ENCODE measurements at places on chromosomes 3 and 15.

DNA sequence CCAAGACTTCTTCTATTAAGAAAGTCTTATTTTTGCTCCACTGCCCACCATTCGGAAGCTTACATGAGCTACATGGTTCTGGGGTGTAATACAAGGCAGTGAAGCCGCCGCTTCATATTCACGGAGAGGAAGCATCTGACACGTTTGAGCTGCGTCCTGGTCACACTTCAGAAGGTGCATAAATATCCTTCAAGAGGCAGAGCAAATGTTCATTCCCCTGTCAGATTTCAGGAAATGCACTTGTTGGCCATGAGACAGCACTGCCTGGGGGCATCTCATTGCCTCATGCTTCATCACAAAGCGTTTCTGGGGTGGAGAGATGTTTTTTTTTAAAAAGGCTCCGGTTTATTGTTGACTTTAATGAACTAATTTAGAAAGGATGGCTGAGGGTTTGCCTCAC lies 119.9 kb downstream of the CADPS start:
- no peak for DNase-seq

DNA sequence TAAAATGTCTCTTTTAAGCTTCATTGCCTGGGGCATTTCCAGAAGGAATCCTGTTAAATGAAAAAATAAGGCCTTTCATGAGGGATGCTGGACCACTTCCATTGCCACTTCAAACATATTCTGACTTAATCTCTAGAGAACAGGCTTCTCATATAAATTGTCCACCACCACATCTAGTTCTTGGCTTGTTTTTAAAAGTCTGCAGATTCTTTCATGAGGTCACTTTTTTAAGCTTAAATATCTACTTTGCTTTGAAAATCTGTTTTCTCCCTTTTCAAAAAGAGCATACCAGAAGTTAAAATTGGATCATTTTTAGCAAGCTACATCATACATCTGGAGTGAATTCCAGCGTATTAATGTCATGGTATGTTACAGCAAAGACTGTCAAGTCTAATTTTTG lies 131.6 kb downstream of the C3orf70 start:
- no peak for DNase-seq

GRCh38 chr3:185862920-185863319 lies 38.1 kb upstream of the IGF2BP2 start:
- no peak for DNase-seq

GRCh38 chr15:76153241-76154197 lies 93.7 kb downstream of the TMEM266 start:
- DNase-seq = no peak

DNA sequence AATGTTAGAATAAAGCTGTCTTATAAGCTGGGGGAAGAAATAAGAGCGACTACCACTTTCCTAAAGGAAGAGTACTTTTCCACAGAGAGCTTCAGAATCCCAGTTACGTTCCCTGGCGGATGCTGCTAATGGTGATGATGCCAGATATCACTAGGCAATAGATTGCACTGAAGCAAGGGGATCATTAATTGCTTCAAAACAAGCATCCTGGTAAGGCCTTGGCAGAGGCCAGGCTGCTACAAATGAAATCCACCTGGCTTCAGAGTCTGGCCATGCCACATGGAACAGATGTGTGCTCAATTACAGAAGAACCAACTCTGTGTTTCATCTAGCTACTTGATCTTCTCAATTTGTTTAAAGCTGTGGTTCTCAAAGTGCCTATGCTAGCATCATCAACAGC lies 129.2 kb upstream of the IL12A start:
- no peak for DNase-seq

GRCh38 chr3:196208942-196209695 lies 2.1 kb downstream of the ZDHHC19 start:
- no peak for DNase-seq

DNA sequence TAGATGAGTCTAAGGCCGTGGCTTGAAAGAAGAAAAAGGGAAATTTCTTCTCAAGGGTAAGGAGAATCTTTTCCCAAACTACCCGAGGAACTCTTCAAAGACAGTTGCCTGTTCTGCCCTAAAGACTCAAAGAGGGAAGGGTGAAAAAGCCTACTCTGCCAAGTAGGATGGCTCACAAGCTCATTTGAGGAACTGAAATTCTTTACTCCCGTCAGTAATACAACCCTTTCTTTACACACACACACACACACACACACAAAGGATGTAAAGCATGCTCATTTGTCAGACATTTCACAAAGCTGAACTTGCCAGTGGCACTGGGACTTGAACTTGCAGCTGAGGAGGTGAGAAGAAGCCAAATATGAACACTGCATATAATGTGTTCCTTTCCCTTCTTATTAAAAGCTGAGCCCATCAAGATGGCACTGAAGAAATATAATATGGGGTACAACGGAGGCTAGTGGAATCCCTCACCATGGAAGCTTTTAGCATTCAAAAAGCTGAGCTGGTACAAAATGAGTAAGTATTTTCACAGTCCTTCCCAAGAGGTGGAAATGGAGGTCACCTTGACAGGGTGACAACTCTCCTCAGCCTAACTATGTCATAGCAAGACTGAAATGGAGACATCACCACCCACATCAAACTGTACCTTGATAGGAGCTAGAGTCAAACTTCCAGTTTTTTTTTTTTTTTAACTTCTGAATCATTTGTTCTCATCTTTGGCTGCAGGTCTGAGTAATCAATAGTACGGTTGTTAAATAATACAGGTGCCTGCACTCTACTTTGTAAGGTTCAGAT lies 57.6 kb downstream of the TAFA4 start:
- no peak for DNase-seq

GRCh38 chr15:95853350-95853749 lies 477.1 kb upstream of the NR2F2 start:
- DNase-seq = no peak

GRCh38 chr3:98733053-98733811 lies 29.9 kb upstream of the ST3GAL6 start:
- peak; percentile 37 for DNase-seq

GRCh38 chr3:177552051-177552450 lies 354.8 kb upstream of the TBL1XR1 start:
- no peak for DNase-seq

GRCh38 chr15:58852347-58852746 lies 81.1 kb downstream of the SLTM start:
- DNase-seq = no peak

DNA sequence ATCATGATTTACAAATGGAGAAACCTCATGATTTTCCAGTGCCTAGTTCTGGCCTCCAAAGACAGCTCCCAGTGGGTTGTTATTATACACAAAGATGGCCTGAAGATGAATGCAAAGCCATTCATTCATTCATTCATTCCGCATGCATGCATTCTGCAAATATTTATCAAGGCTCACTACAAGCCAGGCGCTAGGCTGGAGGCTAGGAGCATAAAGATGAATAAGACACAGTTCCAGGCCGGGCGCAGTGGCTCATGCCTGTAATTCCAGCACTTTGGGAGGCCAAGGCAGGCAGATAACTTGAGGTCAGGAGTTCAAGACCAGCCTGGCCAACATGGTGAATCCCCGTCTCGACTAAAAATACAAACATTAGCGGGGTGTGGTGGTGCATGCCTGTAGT lies 2.4 kb upstream of the PSMD2 start:
- no peak for DNase-seq

- DNase-seq = no peak
Measured at GRCh38 chr3:65107174-65107573, 419.4 kb upstream of the ADAMTS9 start.

GRCh38 chr3:151226825-151227224 lies 23.8 kb upstream of the GPR171 start:
- DNase-seq = no peak

DNA sequence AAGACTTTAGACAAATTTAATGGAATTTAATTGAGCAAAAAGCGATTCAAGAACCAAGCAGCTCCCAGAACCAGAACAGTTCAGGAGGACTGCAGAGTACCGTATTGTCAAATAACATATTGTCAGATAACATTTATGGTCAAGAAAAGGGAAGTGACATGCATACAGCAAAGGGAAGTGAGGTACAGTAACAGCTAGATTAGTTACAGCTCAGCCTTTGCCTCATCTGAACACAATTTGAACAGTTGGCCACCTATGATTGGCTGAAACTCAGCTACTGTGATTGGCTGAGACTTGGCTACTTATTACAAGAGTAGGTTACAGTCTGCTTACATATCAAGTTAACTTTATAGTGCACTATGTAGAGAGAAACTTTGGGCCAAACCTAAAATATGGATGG lies 21.9 kb downstream of the ZFAND6 start:
- DNase-seq = no peak

DNA sequence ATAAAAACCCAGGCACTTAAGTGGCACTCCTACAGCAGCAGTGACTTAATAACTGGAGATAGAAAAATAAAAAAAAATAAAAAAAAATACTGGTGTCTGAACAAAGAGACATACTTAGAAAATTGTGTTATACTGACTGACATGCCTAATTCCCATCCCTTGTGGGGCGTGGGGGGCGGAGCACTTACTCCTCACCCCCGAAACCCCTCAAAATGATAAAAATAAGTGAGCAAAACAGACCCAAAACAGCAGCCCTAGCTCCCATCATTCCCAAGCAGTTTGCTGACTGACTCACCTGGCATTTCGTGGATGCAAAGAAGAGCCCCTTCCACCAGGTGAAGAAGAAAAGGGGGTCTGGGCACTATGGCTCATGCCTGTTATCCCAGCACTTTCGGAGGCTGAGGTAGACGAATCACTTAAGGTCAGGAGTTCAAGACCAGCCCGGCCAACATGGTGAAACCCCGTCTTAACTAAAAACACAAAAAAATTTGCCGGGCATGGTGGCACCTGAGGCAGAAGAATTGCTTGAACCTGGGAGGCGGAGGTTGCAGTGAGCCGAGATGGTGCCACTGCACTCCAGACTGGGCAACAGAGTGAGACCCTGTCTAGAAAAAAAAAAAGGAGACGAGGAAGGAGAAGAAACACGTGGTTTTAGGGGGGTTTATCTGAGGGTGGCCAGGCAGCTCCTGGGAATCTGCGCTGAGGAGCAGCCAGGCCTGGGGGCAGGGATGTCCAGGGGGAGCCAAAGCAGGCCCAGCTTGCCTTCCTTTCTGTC lies 50.8 kb upstream of the BLM start:
- DNase-seq = no peak

GRCh38 chr15:85495096-85495495 lies 114.7 kb downstream of the AKAP13 start:
- no peak for DNase-seq

DNA sequence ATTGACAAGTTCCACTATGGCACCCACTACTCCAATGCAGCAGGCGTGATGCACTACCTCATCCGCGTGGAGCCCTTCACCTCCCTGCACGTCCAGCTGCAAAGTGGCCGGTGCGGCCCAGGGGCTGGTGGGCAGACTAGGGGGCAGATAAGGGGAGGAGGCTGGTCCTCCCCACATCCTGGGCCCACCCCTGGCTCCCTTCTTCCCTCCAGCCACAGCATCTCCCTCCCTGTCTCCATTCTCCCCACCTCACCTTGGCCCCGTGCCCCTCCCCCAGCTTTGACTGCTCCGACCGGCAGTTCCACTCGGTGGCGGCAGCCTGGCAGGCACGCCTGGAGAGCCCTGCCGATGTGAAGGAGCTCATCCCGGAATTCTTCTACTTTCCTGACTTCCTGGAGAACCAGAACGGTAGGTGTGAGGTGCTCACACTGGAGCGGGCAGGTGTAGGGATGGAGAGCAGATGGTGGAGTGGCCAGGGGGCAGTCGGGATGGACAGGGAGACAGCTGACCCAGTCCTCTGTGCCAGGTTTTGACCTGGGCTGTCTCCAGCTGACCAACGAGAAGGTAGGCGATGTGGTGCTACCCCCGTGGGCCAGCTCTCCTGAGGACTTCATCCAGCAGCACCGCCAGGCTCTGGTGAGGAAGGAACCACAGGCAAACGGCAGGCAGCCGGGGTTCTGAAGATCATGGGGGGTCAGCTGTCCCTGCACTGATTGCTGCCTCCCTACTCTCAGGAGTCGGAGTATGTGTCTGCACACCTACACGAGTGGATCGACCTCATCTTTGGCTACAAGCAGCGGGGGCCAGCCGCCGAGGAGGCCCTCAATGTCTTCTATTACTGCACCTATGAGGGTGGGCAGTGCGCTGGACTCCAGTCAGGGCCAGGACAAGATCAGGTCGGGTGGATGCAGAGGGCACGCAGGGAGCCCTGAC lies 26.0 kb downstream of the NBEAL2 start:
- no peak for DNase-seq

GRCh38 chr3:66585520-66586095 lies 84.8 kb upstream of the LRIG1 start:
- no peak for DNase-seq

DNA sequence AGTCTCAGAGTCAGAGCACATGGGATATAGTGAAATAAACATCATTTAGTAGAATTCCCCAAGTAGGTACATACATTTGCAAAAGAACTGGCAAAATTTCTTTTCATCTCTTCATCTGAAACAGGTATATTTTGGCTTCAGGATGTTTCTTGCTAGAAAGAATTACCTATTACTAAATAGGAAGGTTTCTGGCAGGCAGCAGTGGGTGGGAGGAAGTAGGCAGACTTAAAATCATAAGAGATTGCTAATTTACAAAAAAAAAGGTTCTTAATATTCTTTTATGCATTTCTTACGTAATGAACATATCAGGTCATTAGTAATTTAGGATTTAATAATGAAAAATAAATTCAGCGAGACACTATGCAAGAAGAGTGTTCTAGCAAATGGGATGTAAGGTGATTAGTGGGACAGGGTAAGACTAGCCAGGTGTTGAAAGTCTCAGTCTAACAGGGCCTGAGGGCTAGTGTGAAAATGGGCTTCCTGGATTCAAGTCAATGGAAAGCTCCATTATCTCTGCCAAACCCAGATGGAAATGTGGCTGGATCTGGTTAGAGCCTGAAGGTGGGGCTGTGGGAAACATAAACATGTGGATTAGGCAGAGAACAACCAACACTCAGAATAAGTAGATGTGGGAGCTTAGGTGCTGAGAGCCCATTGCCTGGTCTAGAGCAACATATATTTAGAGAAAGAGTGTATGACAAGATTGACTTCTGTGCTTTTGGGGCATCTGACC lies 127.4 kb upstream of the FEZF2 start:
- no peak for DNase-seq

- no peak for DNase-seq
Measured at GRCh38 chr15:97745481-97746071, 214.9 kb upstream of the ARRDC4 start.

DNA sequence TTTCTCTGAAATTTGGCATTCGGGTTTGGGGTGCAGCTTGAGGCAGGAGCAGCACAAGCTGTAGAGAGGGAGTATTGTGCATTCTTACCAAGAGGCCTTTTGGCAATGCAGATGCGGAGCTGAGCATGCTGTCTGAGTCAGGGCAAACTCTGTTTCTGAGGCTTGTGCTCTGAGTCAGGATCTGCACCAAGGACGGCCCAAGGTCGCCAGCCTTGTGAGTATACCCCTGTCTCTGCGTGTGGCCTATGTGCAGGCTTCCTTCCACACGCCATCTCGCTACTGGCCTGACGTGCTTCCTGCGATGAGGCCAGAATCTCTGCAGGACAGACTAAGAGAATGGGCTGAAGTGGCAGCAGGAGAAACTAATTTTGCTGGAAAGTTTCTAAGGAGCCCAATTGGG lies 83.8 kb upstream of the ROPN1 start:
- no peak for DNase-seq
